ENCODE measurements at places on chromosomes 11 and 22.

- no peak for DNase-seq
Observed at GRCh38 chr11:125091877-125092664, 19.4 kb downstream of the TMEM218 start.

DNA sequence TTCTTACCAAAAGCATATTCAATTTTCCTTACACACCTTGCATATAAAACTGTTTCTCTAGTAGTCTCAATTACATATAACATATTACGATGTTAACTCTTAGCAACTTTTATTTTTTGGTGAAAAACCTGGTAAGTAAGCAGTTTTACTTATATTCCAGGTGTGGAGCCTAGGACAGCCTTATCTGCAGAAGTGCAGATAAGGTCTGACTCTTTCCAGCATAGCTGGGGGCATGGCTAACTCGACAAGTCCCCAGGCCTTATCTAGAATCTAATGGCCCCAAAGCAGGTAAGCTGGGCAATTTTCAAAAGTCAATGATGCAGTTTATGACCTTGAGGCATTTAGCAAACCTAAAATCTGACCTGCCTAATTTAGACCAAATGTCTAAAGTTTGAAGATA, 4.2 kb upstream of the C1QTNF6 start:
- no peak for DNase-seq

- no peak for DNase-seq
Observed at GRCh38 chr11:99739464-99740089, 718.8 kb downstream of the CNTN5 start.

GRCh38 chr11:8871171-8871775, 39.7 kb upstream of the AKIP1 start:
- no peak for DNase-seq

DNA sequence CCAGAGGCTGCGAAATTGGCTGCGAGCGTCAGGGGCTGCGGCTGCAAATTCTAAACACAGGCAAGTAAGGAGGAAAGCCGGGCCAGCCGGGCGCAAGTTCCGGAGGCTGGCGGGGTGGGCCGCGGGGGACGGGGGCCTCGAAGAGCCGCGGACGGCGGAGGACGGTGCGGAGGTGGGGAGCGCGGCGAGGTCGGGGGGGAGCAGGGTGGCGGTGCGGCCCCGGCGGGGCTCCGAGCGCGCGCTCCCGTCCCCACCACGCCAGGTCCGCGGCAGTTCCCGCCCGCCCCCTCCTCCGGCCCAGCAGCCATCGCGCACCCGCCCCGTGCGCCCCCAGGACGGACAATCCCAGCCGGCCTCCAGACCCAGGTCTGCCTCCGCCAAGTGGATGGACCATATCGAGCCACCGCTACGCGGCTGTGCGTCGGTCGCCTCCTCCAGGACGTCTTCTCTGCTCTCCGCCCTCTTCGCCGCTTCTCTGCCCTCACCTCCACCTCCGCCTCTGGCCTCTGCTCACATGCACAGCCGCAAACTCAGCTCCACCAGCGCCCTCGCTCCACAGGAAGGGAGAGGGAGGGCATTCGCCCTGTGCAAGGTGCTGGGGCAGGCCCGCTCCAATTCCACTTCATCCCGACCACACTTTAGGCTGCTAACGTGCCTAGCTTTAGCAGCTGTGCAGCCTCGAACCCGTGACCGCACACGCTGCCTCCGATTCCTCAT, 7.2 kb downstream of the ELFN2 start:
- DNase-seq = no peak

DNA sequence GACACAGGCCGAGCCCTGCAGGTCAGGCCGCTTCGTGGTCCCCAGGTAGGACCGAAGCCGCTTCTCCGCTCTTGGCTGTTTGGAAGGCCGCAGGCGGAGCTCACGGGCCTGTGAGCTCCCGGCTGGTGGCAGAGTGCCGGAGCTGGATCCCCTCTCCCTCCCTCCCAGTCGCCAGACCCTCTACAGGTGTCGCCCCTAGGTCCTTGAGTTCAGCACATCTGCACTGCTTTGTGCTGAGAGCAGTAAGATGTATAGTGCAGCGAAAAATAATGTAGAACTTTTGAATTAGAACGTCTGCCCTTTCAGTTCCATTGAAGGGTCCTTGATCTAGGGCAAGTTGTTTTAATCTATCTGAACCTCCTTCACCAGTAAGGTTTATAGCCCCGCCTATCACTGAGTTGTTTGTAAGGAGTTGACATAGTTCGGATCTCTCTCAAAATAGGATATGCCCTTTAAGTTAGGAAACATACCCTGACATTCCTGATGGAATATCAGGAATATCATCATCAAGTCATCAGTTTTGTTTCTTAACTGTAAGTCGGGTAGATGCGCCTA, 419 bp downstream of the ANKRD49 start:
- no peak for DNase-seq

GRCh38 chr11:108340973-108341372, 118.1 kb downstream of the ATM start:
- DNase-seq = no peak

- no peak for DNase-seq
Observed at GRCh38 chr22:34296461-34296860, 376.2 kb upstream of the LARGE1 start.

DNA sequence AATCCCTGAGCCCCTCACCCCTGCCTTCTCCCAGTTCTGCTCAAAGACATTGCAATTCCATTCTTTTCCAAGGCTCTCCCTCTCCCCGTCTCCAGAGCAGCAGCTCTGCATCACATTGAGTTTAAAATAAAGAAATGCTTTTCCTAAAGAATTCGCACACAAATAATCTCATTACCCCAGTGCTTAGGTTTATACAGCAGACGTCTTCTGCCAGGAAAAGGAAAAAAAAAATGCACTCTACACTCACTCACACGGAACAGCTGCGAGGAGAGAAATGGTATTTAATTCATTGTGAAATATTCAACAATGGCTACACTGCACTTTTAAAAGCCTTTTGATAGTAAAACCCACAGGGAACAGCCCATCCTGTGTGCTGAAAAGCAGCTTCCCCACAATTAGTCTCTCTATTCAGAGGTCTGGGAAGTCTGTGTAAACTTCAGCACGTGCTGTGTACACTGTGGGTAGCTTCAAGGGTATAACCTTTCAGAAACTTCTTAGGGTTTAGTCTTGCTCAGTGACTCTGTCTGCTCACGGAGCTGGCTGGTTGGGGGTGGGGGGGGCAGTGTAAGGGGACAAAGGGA, 42.8 kb downstream of the ETS1 start:
- no peak for DNase-seq

DNA sequence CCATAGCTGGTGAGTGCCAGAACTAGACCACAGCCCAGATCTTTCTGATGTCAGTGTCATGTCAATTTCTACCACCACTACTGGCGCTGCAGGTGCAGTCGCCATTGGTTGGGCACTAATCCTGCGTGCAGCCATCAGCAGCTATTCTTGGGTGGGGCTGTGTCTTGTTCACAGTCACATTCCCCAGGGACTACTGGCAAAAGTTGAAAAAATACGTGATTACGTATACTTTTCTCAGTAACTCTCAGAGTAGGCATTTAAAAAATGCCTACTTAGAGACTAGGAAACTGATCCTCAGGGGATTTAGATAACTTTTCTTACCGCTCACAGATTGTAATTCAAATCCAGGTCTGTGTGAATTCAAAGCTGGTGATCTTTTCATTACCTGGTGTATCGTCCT, 127.7 kb downstream of the ADAMTS15 start:
- no peak for DNase-seq

- no peak for DNase-seq
Observed at GRCh38 chr11:17684550-17684949, 34.8 kb upstream of the MYOD1 start.

- DNase-seq = no peak
Observed at GRCh38 chr11:57785072-57785471, 23.5 kb downstream of the CTNND1 start.

GRCh38 chr11:86537541-86538222, 134.7 kb downstream of the ME3 start:
- no peak for DNase-seq

GRCh38 chr11:64998690-64999431, 2.1 kb upstream of the BATF2 start:
- no peak for DNase-seq

- DNase-seq = no peak
Observed at GRCh38 chr22:48919851-48920589, 907.7 kb downstream of the BRD1 start.

- DNase-seq = no peak
Observed at GRCh38 chr11:117479372-117479771, 151.7 kb downstream of the CEP164 start.

GRCh38 chr11:12680246-12680939, 6.2 kb downstream of the TEAD1 start:
- DNase-seq = no peak

DNA sequence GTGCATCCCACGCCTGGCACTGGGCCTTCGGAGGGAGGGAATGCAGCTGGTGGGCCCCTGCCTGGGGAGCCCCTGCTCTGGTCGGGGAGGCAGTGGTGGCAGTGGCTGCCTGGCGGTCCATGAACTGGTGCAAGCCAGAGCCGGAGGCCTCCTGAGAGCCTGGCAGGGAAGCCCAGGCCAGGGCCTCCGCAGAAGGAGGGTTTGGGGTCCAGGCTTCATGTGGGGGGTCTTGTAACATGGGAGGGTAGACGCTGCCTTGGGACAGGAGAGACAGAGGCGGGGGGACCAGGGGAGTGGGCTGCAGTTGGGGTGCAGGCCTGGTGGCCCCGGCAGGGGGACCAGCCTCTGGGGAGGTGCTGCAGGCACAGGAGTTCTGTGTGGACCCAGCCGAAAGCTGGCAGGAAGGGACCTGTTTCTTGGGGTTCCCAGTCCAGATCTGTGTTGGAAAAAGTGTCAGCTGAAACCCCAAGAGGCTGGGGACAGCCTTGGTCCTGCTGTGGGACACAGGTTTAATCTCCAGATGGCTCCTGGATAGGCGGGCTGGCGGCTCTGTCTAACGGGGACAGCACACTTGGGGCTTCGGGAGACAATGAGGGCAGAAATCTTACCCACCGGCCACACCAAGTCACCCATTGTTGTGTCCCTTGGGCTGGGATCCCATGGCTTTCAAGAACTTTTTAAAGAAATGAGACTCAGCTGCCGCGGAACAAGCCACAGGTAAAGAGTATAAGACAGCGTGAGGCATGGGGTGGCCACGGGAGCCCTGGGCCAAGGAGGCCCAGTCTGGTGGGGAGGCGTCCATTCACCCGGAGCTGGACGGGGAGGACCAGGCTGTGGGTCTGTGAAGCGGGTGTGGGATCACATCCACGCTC, 73.5 kb downstream of the KCNQ1 start:
- DNase-seq = peak; percentile 41

GRCh38 chr11:64710418-64711137, 12.4 kb downstream of the NRXN2 start:
- DNase-seq = no peak

DNA sequence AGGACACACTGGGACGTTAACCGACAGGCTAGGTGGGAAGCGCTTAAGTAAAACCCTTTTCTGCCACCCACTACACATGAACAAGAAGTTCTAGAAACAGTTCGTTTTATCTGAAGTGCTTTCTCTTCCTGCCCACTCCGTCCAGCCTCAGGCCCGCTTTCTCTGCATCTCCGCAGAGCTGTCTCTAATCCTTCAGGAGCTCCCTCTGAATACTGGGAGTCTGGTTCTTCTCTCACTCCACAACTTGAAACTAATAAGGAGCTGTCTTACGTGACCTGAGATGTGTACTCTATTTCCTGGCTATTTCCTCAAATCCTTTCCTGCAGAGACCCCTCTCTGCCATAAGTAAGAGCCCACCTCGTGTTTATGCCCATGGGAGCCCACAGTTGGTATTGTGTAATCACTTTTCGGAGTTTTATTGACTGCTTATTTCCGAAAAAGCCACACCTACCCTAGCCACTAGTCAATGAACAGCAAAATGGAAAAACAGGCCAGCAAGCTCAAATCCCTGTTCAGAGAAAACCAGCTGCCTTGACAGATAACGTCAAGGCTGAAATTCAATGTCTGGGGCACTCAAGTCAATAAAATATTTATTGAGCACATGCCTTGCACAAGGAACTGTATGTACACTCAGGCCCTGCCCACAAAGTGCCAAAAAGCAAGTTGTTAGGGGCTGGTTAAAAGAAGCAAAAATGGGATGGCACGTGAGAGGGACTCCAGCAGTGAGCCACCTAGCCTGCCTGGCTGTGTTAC, 4.9 kb downstream of the PC start:
- no peak for DNase-seq

GRCh38 chr11:34600339-34601084, 20.4 kb upstream of the EHF start:
- no peak for DNase-seq

DNA sequence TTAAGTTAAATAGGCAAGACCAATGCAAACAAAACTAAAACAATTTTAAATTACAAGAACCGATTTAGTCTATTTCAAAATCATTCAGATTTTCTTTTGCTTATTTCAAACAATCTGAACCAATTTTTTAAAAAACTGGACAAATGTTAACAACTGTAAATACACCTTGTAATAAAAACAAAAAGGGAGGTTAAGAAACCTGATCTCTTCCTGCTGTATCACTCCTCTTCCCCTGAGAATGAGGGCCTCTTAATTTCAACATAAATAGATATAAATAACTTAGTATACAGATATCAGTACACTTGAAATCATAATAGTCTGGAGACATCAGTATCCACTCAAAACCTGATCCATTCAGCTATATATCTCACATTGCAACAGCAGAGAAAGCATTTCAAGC, 346.6 kb downstream of the TTC28 start:
- DNase-seq = no peak

DNA sequence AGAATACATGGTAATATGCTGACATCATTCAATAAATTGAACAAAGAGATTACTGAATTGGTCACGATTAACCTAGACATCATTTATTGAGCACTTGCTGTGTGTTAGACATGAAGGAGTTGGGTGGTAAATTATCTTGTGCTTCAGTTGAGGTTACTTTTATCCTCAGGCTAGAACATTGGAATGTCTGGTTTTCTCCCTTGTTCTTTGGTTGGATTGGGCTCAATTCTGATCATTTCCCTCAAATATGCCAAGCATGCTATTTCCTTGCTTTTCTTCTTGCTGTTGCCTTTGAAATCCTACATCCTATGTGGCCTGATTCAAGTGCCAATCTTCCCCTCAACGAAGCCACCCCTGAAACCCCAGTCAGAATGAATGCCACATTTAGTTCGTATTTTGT, 65.8 kb downstream of the DEUP1 start:
- no peak for DNase-seq

- no peak for DNase-seq
Observed at GRCh38 chr11:66014804-66015453, 3.1 kb downstream of the CST6 start.

Measured in activated naive CD4-positive, alpha-beta T cell treated with anti-CD3 and anti-CD28 coated beads, Interleukin-2, amount 50 U/mL, for 72 hours (primary cell).